ENCODE measurements at places on chromosomes 4 and X. TPM values are rescaled to one million over a fixed set of nuclear protein-coding genes. Genes with fewer than 3 reads are reported as not detected.

DNA sequence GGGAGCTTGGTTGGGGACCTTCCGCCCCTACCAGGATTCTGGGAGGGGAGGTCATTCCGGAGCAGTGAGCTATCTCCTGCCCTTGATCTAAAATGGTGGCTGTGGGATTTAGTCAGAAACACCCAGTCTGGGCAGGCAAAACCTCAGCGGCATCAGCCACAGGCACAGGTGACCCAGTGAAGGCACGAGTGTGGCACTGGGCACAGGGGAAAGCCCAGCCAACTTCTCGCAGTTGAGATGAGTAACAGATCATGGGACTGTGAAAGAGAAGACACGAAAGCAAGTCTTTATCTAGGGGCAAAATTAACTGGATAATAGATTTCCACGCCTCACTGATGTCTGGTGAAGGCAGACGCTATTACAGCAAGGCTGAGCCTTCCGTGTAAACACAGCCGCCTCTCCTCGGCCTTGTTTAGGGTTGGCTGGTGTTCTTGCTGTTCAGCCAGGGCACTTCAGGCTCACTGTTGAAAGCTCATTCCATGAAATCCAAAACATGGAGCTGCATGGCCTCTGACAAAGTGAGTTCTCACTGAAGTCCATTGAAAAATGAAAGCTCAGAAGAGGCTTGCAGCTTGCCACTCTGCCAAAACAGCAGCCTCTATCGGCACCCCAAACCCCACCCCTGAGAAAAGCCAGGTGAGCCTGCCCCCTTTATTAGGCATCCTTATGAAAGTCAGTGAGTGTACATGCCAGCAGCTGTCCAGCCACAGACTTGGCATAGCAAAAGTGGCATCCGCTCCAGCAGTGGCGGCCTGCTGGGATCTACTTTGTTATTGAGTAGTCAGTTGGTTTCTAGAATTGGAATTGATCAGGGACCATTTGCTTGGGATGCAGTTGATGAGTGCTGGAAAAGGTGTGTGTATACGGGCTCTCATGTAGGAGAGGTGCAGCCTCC is 102.3 kb upstream of the MTM1 start:
- no peak overlapping the region for H3K4me3 ChIP-seq
- no peaks in the 10 kb centered on the region for H3K4me1 ChIP-seq
- no peak overlapping the region for H3K27ac ChIP-seq
- no peaks in the 10 kb centered on the region for H3K36me3 ChIP-seq

CLGN gene
- total RNA-seq, result 0.19 TPM

DNA sequence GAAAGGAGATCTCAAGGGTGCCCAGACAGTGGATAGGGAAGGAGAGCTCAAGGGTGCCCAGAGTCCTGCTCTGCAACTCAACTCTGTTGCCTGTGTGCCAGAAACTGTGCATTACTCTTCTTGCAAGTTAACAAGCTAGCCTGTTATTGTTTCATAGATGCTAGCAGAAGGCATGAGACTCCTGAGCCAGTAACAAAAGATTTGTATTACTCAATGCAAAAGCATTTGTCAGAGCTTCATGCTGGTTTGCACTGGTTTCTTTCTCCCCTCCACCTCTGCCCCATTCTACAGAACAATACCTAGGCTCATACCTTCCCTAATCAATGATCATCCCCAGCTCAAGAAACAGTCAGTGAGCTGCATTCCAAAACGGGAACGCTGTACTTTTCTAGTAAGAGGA is 124.5 kb upstream of the NEIL3 start:
- H3K4me1 ChIP-seq, result no peaks in the 10 kb centered on the region
- H3K4me3 ChIP-seq, result no peak overlapping the region
- H3K36me3 ChIP-seq, result no peaks in the 10 kb centered on the region
- no peaks in the 10 kb centered on the region for H3K27me3 ChIP-seq
- no peak overlapping the region for H3K27ac ChIP-seq

ANOS1 gene
- total RNA-seq, result not detected

DNA sequence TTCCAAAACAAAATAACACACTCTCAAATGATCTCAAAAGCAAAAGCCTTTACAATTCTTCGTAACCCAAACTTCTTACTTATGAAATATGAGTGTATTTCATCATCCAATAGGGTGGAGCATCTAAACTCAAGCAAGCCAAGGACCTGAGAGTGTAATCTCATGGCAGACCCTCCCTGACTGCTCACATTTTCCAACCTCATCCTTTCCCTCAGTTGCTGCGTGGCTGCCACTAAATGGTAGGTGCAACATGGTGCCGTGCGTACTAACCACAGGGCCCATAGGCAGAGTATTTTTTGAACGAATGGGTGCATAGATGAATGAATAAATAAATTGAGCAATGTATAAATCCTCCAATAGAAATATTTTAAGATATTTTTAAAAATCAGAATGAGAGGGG is 45.4 kb downstream of the TTC29 start:
- H3K27me3 ChIP-seq, result peaks cover 12% of the 10 kb centered on the region
- no peak overlapping the region for H3K27ac ChIP-seq
- DNase-seq, result no peak
- H3K4me1 ChIP-seq, result no peaks in the 10 kb centered on the region

HPGD gene
- 2.5 TPM for total RNA-seq

DNA sequence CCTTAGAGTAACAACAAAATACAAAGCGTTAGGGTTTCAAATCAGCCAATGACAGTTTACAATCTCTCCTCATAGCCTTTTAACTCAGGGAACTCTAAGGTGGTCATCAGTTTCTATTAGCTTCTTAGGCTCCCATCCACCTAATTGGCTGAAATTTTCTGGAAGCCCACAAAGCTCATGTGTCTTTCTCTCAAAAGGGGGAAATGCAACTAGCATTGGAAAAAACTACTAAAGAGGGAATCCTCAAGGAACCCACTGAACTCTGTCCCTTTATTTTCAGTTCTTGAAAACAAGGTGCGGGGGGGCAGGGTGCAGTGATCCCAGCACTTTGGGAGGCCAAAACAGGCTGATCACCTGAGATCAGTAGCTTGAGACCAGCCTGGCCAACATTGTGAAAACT is 56.4 kb downstream of the PDGFC start:
- DNase-seq, result no peak
- no peaks in the 10 kb centered on the region for H3K27me3 ChIP-seq
- no peaks in the 10 kb centered on the region for H3K4me1 ChIP-seq
- no peaks in the 10 kb centered on the region for H3K36me3 ChIP-seq
- H3K4me3 ChIP-seq, result no peak overlapping the region

- H3K27me3 ChIP-seq, result no peaks in the 10 kb centered on the region
- DNase-seq, result no peak
- H3K36me3 ChIP-seq, result peaks cover 32% of the 10 kb centered on the region
- no peak overlapping the region for H3K4me3 ChIP-seq
Measured at GRCh38 chr4:146510942-146511341, 10.8 kb downstream of the SLC10A7 start.

DNA sequence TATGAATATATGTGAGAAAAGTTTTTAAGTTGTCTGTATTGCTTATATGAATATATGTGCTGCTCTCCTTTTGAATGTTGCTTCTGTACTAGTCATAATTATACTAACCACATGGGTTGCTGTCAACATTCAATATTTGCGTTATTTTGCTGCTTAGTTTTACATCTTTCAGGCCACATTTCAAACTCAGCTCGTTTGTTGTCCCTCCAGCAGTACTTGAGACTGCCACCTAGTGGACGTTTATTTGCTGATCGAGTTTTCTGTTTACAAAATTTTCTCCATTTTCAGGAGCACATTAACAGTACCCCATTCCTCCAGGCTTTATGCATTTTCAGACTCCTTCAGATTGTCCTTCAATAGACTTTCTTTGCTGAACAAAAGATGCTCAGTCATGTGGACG is 75.8 kb downstream of the NUDT11 start:
- H3K27ac ChIP-seq, result no peak overlapping the region
- no peaks in the 10 kb centered on the region for H3K36me3 ChIP-seq
- H3K4me3 ChIP-seq, result no peak overlapping the region
- peaks cover 9% of the 10 kb centered on the region for H3K4me1 ChIP-seq
- no peaks in the 10 kb centered on the region for H3K27me3 ChIP-seq

DACH2 gene
- not detected for total RNA-seq

- H3K27me3 ChIP-seq, result peaks cover 2% of the 10 kb centered on the region
- H3K4me1 ChIP-seq, result no peaks in the 10 kb centered on the region
- no peak overlapping the region for H3K4me3 ChIP-seq
- no peak for DNase-seq
- no peak overlapping the region for H3K27ac ChIP-seq
- no peaks in the 10 kb centered on the region for H3K36me3 ChIP-seq
Measured at GRCh38 chr4:109166126-109166525, 136.3 kb downstream of the COL25A1 start.

OPRPN gene
- total RNA-seq, result not detected

GRCh38 chrX:53716328-53717088 is 30.0 kb upstream of the HUWE1 start:
- H3K27me3 ChIP-seq, result no peaks in the 10 kb centered on the region
- peaks cover 39% of the 10 kb centered on the region for H3K4me1 ChIP-seq
- peak overlapping the region; percentile 96 for H3K27ac ChIP-seq
- peaks cover 31% of the 10 kb centered on the region for H3K36me3 ChIP-seq
- peak overlapping the region; percentile 86 for H3K4me3 ChIP-seq

- no peaks in the 10 kb centered on the region for H3K27me3 ChIP-seq
- peaks cover 42% of the 10 kb centered on the region for H3K36me3 ChIP-seq
- H3K27ac ChIP-seq, result peak overlapping the region; percentile 86
- H3K4me3 ChIP-seq, result no peak overlapping the region
Measured at GRCh38 chr4:2489841-2490552, 21.1 kb downstream of the RNF4 start.

DNA sequence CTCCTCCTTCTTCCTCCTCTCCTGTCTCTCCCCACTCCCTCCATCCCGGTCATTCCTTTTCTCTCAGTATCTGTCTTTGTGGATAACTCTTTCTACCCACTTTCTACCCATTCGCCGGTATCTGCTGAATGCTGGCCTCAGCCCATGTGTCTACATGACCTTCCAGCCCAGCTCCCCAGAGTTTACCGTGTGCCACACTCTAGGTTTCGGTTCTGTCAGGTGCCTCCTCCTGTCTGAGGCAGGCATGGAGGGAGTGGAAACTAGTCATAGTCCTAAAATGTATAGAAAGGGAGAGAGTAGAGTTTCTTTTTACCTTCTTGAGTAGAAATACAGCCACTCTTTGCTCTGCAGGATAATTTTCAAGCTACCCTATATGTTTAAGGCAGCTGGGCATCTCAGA is 33.5 kb upstream of the SCRG1 start:
- H3K4me1 ChIP-seq, result no peaks in the 10 kb centered on the region
- H3K4me3 ChIP-seq, result no peak overlapping the region
- no peaks in the 10 kb centered on the region for H3K36me3 ChIP-seq

GRCh38 chr4:40812856-40813255 is 63.1 kb downstream of the NSUN7 start:
- H3K36me3 ChIP-seq, result no peaks in the 10 kb centered on the region
- H3K27me3 ChIP-seq, result peaks cover 2% of the 10 kb centered on the region
- no peak overlapping the region for H3K4me3 ChIP-seq
- H3K27ac ChIP-seq, result no peak overlapping the region
- no peaks in the 10 kb centered on the region for H3K4me1 ChIP-seq

- H3K27ac ChIP-seq, result no peak overlapping the region
- peaks cover 5% of the 10 kb centered on the region for H3K4me1 ChIP-seq
- H3K27me3 ChIP-seq, result no peaks in the 10 kb centered on the region
- no peak overlapping the region for H3K4me3 ChIP-seq
Measured at GRCh38 chrX:13158911-13159310, 114.5 kb upstream of the FAM9C start.

GRCh38 chrX:2542826-2543521 is 42.2 kb upstream of the DHRSX start:
- no peak overlapping the region for H3K27ac ChIP-seq
- H3K27me3 ChIP-seq, result peaks cover 4% of the 10 kb centered on the region
- H3K4me1 ChIP-seq, result no peaks in the 10 kb centered on the region
- no peak overlapping the region for H3K4me3 ChIP-seq

DNA sequence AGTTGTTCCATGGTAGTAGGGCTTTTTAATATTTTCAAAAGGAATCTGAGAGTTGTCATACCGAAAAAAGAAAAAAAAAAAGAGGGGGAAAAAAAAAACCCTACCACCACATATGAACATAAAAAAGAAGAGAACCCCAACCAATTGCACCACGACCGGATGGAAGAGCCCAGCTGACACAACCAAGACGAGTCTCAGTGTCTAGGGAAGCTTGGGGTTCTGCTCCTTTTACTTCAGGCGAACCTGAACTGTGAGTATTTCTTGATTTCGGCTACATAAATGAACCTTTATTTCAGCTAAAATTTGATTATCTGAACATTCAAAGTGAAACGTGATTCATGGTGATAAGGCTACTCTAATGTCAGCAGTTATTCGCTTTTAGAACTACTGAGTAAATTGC is at the start of gene GPR34:
Gene GPR34 (plus strand): TSS at position 139 of the 400 bp plus-strand sequence. CDS start 6,661 bp downstream, outside the sequence.
- peaks cover 35% of the 10 kb centered on the region for H3K4me1 ChIP-seq
- H3K27me3 ChIP-seq, result no peaks in the 10 kb centered on the region
- no peak within 1 kb of the TSS for H3K4me3 ChIP-seq
- peaks cover 4% of the 10 kb centered on the region for H3K36me3 ChIP-seq

KLHL34 gene
- total RNA-seq, result 0.94 TPM

- peaks cover 7% of the 10 kb centered on the region for H3K36me3 ChIP-seq
- no peak for DNase-seq
- H3K27me3 ChIP-seq, result no peaks in the 10 kb centered on the region
- no peak overlapping the region for H3K4me3 ChIP-seq
- H3K27ac ChIP-seq, result no peak overlapping the region
- peaks cover 6% of the 10 kb centered on the region for H3K4me1 ChIP-seq
Measured at GRCh38 chr4:176340871-176341685, 21.3 kb downstream of the SPCS3 start.

- H3K27me3 ChIP-seq, result no peaks in the 10 kb centered on the region
- H3K36me3 ChIP-seq, result no peaks in the 10 kb centered on the region
Measured at GRCh38 chr4:87961993-87962392, 13.5 kb upstream of the SPP1 start.

RAB40AL gene
- not detected for total RNA-seq

- H3K4me1 ChIP-seq, result no peaks in the 10 kb centered on the region
- no peaks in the 10 kb centered on the region for H3K36me3 ChIP-seq
- H3K27ac ChIP-seq, result no peak overlapping the region
- H3K4me3 ChIP-seq, result no peak overlapping the region
- DNase-seq, result no peak
- H3K27me3 ChIP-seq, result no peaks in the 10 kb centered on the region
Measured at GRCh38 chr4:6425336-6425735, 47.1 kb downstream of the PPP2R2C start.

DNA sequence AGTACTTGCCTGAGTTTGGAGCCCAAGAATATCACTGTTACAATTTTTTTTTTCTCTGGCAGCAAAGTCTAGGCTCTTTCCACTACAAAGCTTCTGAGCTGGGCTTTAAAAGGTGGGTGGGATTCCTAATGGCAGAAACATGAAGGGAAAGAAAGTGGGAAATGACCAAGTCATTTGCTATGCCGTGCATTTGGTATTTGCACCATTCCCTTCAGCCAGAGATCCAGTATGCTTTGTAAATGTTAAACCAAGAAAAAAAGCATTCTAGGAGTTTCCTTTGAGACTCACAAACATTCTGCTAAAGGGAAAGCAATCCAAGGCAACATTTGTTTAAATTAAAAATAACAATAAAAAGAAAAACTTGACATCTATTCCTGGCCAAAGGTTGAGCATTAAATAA is 451.2 kb downstream of the RAB28 start:
- H3K4me1 ChIP-seq, result no peaks in the 10 kb centered on the region
- H3K4me3 ChIP-seq, result no peak overlapping the region
- H3K27me3 ChIP-seq, result no peaks in the 10 kb centered on the region
- no peak overlapping the region for H3K27ac ChIP-seq

GRCh38 chrX:69117876-69118526 is 47.3 kb downstream of the PJA1 start:
- H3K36me3 ChIP-seq, result no peaks in the 10 kb centered on the region
- H3K27ac ChIP-seq, result no peak overlapping the region
- no peaks in the 10 kb centered on the region for H3K4me1 ChIP-seq
- H3K27me3 ChIP-seq, result no peaks in the 10 kb centered on the region
- no peak overlapping the region for H3K4me3 ChIP-seq

GRCh38 chr4:16677001-16677944 is 221.2 kb downstream of the LDB2 start:
- H3K4me3 ChIP-seq, result no peak overlapping the region
- H3K36me3 ChIP-seq, result no peaks in the 10 kb centered on the region
- H3K4me1 ChIP-seq, result no peaks in the 10 kb centered on the region
- DNase-seq, result no peak
- no peaks in the 10 kb centered on the region for H3K27me3 ChIP-seq

Measured in activated CD4-positive, alpha-beta T cell treated with anti-CD3 and anti-CD28 coated beads for 36 hours (primary cell).